Substantia nigra (tissue), 51 donors: ENCODE measurements at places on chromosomes 6 and 20.

- no peak for DNase-seq
Observed at GRCh38 chr6:15322184-15322583, 76.3 kb downstream of the JARID2 start.

DNA sequence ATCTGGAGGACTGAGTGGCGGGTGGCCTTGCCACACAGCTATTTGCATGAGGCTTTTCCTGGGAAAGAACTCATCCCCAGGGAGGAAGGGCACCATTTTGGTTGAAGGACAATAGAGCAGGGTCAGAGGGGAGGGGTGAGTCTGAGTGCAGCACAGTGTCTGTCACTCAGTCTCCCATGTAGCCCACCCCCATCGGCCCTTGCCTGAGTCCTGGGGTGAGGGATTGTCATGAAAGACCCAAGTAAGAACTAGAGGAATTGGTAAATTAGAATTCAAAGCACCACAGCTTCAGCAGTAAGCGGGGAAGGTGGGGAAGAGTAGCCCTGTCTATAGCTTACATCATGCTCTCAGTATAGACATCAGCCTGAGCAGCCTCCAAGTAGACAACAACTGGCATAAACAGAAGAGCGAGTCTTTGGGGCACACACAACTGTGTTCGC is 90.4 kb upstream of the TMEM30A start:
- DNase-seq = no peak

- no peak for DNase-seq
Observed at GRCh38 chr6:27591699-27592480, 119.0 kb upstream of the ZNF184 start.

- no peak for DNase-seq
Observed at GRCh38 chr6:106849120-106849519, 125.4 kb downstream of the CD24 start.

- DNase-seq = no peak
Observed at GRCh38 chr6:146905181-146905704, 299.0 kb upstream of the STXBP5 start.

DNA sequence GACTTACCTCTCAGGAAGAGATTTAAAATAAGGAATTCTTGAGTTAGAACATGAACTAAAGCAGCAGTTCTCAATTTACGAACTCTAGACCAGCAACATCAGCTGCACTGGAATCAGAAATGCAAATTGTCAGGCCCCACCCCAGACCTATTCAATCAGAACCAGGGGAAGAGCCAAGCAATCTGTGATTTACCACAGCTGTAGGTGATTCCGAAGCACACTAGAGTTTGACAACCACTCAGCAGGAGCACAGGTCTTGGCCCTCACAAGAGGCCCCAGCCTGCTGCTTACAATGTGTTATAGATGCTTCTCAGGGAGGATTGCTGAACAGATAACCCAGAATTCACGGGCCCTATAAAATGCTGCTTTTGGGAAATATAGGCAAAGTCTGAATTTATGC is 279.2 kb downstream of the PTPRK start:
- no peak for DNase-seq

GRCh38 chr6:83051377-83052172 is 14.1 kb downstream of the UBE3D start:
- no peak for DNase-seq

DNA sequence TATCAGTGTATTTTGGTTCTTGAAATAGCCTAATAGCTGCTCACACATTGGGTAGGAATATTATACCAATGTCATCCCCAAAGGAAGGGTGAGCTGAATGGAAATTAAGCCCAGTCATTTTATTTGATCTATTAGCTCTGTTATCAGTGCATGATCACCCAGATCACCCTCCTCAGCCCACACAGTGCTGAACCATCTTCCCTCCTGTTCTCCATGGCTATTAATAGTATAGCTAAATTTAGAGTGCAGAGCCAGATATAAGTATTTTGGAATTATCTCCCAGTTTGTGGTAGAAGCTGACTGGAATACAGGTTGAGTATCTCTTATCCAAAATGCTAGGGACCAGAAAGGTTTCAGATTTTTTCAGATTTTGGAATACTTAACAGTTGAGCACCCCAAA is 45.4 kb downstream of the KCTD20 start:
- no peak for DNase-seq

- no peak for DNase-seq
Observed at GRCh38 chr6:18154507-18155149, at the start of gene TPMT. TSS of gene TPMT (minus strand) at chr6:18155077. CDS start at chr6:18149127, 5,950 bp downstream.

DNA sequence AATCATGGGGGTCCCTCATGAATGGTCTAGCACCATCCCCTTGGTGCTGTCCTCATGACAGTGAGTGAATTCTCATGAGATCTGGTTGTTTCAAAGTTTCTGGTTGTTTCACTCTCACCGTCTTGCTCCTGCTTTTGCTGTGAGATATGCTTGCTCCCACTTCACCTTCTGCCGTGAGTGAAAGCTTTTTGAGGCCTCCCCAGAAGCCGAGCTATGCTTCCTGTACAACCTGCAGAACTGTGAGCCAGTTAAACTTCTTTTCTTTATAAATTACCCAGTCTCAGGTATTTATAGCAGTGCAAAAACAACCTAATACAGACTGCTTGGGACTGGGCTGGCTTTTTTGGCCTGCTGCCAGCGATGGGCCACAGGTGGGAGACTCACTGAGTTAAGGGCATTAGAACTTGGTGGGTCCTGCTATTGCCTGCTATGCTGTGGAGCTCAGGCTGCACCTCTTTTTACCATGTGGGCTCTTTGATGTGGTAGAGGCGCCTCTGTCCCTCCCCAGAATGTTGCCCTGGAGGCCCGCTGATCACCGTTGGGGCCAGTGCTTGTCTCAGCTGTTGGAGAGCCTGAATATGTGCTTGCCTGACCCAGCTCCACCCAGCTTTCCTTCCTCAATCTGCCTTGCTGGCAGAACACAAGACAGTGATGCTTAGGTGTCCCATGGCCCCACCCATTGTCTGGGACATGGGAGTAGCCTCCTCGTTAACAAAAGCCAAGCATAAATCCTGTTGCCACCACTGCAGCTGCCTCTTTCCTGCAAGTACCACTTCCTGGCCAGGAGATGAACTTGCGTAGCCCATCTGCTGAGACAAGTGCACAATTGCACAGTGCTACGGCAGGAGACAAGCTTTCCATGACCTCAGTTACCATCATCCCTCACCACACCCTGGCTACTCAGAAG is 47.1 kb downstream of the IGF2R start:
- DNase-seq = no peak

DNA sequence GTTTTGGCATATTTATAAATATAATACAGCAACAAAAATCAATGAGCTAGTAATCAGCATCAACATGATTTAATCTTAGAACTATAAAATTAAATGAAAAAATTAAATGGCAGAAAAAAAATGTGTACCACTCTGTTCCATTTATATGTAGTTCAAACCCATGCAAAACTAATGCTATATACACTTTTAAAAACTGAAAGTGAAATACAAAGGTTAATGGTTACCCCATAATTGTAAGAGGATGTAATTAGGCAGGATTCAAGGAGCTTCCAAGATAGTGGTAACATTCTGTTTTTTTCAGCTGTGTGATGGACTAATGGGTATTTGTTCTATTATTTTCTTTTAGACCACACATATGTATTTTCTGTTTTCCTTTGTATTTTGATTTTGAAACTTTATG is 492.1 kb downstream of the UTRN start:
- no peak for DNase-seq

DNA sequence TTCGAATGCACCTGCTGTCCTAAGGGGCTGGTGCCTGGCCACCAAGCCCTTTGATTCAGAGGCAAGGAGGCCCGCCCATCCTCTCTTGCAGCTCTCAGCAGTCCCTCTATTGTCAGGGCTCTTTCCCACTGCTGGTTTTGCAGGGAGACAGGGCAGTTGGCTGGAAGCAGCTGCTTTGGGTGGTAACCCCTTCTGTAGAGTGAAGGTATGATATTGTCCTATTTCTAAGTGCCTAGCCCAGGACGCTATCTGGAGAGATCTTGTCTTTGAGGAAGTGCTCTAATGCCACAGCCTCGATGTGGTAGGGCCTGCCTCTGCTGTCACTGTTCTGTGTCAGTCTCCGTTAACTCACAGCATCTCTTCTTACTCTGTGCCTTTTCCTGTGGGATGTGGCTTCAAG is 5.6 kb downstream of the PLCG1 start:
- DNase-seq = no peak

DNA sequence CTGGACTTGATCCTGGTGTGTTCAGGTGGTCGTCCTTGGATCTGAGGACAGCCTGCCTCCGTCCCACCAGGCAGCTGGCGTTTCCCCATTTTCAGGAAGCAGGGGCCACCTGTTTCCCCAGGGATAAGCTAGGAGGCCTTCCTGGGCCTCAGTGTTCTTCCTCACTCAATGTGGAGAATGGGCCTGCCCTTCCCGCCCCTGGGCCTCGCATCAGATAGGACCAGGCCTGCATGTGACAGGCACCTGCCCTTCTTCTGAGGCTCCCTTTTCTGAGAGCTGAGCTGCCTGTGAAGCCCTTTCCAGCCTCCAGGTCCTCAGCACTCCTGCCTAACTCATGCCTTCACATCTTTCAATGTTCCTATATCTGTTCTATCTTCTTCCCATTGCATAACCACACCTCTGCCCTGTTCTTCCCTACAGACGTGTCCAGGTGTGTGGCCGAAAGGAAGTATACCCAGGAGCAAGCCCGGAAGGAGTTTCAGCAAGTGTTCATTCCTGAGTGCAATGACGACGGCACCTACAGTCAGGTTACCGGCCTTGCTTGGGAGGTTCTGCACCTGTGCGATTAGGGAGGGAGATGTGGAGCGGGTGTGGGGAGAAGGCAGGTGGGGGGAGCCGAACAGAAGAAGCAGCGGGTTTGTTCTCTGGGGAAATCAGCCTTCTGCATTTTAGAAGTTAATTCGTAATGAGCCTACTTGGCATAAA is 85.1 kb downstream of the SMOC2 start:
- no peak for DNase-seq

DNA sequence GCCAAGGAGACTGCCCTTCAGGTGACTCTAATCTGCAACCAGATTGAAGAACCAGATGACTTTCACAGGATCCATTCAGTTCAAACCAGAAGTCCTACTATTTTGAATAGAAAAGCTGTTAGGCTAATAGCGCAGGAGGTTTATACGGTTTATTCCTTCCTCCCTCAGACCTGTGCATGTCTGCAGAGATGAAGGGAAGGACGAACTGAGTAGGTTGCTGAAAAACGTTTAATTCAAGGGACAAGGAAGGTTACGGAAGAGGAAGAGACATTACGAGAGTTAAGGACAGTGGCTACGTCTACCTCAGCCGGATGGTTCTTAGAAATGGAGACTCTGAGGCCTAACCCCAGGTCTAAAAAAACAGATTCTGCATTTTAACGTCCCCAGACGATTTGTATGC is 978 bp downstream of the AURKA start:
- DNase-seq = no peak

DNA sequence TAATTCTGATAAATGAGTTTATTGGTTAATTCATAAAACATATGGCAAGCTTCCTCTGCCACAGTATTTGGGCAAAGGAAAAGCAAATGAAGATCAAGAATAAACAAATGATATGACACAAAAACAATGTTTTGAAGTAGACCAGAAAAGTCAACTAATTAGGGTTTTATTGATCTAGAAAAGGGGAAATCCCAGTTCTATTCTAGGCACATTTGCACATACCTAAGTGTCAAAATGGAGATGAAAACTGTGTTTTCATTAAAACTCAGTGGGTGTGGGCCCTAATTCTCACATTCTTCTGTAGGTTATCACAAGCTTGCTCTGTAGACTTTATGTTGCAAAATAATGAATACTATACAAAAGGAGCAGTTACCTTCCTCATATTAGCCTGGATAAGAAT is 69.0 kb upstream of the TENT5A start:
- no peak for DNase-seq

GRCh38 chr6:34182751-34183531 is 37.1 kb upstream of the GRM4 start:
- DNase-seq = no peak

GRCh38 chr6:141265756-141266623 is 866.7 kb upstream of the GJE1 start:
- no peak for DNase-seq

DNA sequence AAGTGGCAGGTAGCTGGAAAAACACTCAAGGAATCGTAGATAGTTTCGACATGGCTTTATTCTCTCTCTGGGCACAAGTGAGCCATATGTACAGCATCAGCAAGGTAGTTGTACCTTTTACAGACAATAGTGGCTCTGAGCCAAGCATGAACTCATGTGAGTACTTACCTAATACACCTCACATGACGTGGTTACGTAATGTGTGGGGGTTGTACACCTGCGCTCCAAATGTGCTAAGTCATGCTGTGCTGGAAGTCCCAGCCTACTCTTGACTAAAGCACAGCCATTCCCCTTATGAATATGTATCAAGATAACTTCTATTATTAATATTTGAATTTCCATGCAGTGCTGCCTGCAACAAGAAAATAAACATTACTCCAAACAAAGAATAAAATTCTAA is 78.8 kb upstream of the HMGN3 start:
- DNase-seq = no peak

DNA sequence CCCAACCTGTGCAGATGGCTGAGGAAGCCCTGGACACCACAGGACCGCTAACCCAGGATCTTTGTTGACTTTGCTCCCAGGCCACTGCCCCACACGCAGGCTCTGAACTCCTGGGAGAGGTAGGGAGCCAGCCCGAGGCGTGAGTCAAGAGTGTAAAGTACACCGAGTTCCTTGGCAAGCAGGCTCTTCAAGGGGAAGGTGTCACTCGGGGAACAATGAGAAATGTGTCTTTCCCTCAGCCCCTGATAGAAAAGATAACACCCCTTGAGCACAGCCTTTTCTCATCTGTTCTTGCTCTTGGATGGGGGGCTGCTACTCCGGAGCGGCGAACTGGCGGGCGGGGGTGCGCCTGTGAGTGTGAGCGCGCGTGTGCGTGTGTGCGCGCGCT is 472 bp upstream of the EDN3 start:
- DNase-seq = no peak

- no peak for DNase-seq
Observed at GRCh38 chr20:53699906-53700305, 106.3 kb upstream of the ZNF217 start.

DNA sequence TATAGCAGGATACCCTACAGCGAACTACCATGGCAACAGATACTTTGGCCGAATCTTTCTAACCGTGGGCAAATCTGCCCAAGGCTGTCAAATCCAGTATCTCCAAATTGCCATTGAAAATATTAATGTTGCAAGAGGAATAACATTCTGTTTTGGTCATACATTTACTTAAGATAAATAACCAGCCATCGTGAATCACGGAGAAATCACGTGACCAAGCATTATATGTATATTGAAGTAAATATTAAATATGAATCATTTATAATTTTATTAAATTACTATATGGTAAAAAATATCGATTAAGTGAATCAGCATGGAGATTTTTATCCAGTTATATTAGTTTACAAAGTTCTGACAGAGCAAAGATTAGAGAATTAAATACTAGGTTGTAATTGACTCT is 714.6 kb upstream of the GJE1 start:
- DNase-seq = no peak

DNA sequence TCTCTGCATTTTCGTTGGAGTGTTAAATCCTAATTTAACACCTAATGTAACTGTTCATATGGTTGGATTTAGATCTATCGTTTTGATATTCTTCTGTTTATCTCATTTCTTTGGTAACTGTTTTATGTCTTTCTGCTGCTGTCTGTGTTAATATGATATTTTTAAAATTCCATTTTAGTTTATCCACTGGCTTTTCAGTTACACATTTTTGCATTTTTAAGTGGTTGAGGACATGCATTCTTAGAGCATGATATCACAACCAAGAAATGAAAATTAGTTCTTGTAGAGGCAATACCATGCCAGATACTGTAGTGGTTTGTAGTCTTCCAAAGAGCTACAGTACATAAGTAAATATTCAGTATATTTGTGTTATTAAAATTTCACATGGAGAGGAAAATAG is 58.6 kb downstream of the LIN28B start:
- no peak for DNase-seq
